ENCODE measurements at places on chromosomes 5 and 9. TPM values are rescaled to one million over a fixed set of nuclear protein-coding genes. Genes with fewer than 3 reads are reported as not detected.

Gene RAPGEF1
- 35.3 TPM for total RNA-seq

Gene SIT1
- total RNA-seq = not detected

Gene CREBRF
- total RNA-seq = 14.8 TPM

Gene CCIN
- under 0.01 TPM for total RNA-seq

Gene MAMDC4
- total RNA-seq = 2.0 TPM

- DNase-seq = no peak
These were observed 1.3 kb upstream of the TBC1D2 start for GRCh38 chr9:98256756-98257155.

GRCh38 chr5:108387758-108388157 lies 5.9 kb upstream of the FBXL17 start:
- DNase-seq = no peak

- no peak for DNase-seq
These were observed 9.7 kb upstream of the MYOZ3 start for GRCh38 chr5:150651382-150651781.

- no peak for DNase-seq
These were observed 64.7 kb downstream of the BRINP1 start for GRCh38 chr9:119304555-119304954.

- DNase-seq = no peak
These were observed 192.7 kb downstream of the GOLPH3 start for GRCh38 chr5:31981361-31981945.

DNA sequence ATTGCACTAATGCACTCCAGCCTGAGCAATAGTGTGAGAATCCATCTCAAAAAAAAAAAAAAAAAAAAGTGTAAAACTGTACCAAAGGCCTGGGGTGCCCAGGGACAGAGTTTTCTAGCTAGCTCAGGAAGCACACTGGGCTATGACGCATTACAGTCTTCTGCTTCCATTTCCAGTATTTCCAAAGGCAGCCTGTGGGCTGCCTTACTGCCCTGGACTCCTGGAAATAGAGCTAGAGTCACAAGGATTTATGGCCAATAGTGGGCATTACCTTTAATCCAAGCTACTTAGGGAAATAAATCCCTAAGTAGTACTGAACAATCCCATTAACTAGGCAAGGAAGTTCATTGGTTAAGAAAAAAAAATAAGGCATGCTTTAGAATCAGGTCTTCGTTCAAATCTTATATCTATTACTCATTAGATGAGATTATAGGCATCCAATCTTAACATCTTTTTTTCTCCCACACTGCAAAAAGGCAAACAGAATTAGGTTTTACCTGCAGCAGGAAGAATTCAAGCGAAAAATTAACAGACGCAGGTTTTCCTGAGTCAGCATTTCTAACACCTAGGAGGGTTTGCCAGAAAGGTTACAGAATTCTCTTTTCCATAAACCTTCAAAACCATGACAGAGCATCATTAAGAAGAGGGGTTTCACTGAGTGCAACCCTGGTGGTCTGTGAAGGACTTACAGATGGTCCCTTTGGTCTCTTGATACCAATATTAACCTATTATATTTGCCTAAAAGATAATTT lies 85.6 kb upstream of the CCDC112 start:
- DNase-seq = no peak

DNA sequence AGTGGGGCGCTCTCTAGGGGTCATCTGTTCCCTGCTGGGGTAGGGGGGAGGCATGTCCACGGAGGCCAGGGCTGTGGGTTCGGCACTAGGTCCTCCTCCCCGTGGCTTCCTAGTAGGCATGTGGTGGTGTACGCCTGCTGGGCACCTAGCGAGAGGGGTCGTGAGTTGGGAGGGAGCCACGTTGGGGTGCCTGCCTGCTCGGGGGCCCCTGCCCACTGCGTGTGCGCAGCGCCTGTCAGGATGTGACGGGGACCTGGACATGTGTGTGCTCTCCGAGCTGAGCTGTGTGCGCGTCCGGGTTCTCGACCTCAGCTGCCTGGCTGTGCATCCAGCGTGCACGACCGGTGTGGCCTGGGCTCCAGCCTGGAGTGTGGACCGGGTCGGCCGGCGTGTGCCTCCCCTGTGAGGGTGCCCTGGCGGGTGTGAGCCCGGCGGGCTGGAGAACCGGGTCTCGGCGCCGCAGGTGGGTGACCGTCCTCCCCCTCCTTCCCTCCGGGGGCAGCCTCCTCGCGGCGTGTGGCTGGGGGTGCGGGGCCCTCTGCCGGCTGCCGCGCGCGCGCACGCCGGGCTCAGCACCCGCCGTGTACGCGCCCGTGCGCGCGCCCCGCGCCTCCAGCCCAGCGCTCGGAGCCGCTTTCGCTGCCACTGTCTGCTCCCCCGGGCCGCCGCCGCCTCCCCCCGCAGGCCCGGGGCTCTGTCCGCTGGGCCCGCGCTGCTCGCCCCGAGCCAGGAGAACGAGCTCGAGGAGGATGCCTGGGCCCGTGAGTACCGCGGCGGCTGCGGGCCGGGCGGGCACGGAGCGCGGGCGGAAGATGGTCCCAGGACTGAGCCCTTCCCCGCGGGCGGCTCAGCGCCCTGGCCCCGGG lies at the start of gene PRR7:
Gene PRR7 (plus strand): TSS at position 615 of the 866 bp plus-strand sequence. CDS start 8,254 bp downstream, outside the sequence.
- DNase-seq = peak; percentile 80

DNA sequence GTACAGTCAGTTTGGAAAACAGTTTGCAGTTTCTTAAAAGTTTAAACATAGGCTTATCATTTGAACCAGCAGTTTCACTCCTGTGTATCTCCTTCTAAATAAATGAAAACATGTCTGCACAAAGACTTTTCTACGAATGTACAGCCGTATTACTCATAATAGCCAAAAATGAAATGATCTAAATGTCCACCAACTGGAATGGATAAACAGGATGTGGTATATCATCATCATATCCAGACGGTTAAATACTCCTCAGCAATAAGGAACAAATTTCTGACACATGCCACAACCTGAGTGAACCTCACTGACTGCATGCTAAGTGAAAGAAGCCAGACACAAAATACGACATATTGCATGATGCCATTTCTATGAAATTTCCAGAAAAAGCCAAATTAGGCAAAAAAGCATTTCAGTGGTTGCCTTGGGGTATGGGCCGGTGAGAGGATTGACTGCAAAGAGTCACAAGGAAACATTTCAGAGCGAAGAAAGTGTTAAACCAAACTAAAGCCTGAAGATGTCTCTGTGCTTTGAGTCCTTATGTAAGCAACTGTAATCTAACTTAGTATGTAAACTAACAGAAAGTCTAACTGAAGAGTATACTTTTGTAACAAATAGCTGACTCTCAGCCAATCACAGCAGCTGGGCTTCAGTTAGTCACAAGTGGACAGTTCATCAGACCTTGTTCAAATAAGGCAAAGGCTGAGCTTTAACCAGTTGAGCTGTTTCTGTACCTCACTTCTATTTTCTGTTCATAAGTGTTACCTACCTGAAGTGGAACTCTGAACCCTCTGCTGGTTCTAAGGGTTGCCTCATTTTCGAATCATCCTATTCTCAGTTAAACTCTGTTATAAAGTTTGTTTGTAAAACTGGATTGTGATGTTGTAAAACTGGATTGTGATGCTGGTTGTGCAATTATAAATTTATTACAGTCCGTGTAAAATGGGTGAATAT lies 65.2 kb downstream of the TRIO start:
- DNase-seq = peak; percentile 93

GRCh38 chr5:164532235-164532900 lies 1026.9 kb downstream of the MAT2B start:
- DNase-seq = no peak

- peak; percentile 80 for DNase-seq
These were observed at the start of gene GFPT2 for GRCh38 chr5:180353048-180353979. Gene GFPT2 (minus strand): TSS chr5:180353336. CDS start chr5:180353217, 119 bp downstream.

GRCh38 chr5:170121321-170121720 lies 15.6 kb downstream of the FOXI1 start:
- no peak for DNase-seq
